MM.1S (cell line): ENCODE measurements at places on chromosomes 1 and 21.

DNA sequence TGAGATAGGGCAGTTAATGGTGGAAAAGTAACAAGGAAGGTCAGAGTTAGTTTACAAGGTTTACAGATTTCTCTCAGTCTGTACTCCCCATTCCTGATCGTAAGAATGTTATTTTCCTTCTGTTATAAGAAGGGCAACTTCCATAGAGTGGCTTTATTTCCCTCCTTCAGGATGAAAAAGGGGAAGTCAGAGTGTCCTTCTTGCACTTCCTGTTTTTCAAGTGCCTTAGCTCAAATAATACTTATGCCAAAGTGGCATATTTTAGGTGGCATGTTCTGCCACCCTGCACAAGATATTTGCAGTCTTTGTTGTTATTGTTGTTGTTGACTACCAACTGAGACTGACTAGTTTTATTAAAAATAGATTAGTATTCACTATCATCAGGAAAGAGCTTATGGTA lies 730.7 kb upstream of the ADGRL4 start:
- DNase-seq, result no peak

GRCh38 chr1:232553050-232553754 lies 76.7 kb downstream of the SIPA1L2 start:
- DNase-seq, result no peak

DNA sequence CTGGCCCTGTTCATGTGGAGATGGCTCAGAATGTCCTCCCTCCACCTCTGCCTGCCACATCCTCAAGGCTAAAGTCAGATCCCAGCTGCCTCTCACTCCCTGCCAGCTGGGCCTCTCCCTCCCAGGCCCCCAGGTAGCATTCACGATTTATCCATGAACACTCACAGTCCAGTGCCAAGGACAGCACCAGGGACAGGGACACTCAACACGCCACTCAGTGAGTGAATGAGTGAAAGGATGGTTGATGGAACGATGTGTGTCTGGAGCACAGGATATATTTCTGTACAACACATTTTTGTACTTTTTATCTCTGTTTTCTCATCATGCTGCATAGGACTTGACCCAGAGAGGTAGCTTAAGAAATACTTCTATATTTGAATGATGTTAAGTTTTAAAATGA lies 10.1 kb downstream of the CYP4A11 start:
- no peak for DNase-seq

- peak; percentile 64 for DNase-seq
Measured at GRCh38 chr1:38026592-38027200, 14.2 kb downstream of the UTP11 start.

DNA sequence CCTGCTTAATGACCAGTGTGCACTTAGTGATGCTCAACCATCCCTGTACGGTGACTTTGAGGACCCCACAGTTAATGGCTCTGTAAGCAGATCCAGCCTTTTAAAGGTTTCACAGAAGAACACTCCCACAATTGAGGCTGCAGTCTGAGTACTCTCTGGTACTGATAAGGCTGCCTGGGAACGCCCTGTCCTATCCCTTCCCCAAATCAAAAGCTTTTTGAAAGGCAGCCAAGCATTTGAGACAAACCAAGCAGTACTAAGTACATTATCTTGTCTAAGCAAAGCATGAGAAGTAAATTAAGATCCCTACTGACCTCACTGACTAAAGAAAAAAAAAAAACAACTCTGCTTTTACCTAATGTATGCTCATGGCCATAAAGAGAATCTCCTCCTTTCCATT lies 60.7 kb downstream of the SH3GLB1 start:
- DNase-seq, result no peak

DNA sequence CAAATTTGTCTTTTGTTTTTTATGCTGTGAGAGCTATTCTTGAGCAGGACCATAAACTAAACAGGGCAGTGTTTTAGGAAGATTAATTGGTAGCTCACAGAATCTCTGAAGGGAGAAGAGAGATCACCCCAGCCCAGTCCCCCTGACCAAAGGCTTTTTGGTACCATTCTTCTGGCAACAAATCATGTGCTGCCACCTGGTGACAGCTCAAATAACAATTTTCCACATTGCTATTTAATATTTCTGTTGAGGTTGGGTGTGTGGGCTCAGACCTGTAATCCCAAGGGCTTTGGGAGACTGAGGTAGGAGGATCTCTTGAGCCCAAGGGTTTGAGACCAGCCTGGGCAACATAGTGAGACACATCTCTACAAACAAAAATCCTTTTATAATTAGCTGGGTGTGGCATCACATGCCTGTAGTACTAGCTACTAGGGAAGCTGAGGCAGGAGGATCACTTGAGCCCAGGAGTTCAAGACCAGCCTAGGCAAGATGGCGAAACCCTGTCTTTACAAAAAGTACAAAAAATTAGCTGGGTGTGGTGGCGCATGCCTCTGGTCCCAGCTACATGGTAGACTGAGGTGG lies 2.2 kb upstream of the TESK2 start:
- peak; percentile 70 for DNase-seq

- peak; percentile 81 for DNase-seq
Measured at GRCh38 chr1:87953732-87954344, 625.2 kb downstream of the LMO4 start.

DNA sequence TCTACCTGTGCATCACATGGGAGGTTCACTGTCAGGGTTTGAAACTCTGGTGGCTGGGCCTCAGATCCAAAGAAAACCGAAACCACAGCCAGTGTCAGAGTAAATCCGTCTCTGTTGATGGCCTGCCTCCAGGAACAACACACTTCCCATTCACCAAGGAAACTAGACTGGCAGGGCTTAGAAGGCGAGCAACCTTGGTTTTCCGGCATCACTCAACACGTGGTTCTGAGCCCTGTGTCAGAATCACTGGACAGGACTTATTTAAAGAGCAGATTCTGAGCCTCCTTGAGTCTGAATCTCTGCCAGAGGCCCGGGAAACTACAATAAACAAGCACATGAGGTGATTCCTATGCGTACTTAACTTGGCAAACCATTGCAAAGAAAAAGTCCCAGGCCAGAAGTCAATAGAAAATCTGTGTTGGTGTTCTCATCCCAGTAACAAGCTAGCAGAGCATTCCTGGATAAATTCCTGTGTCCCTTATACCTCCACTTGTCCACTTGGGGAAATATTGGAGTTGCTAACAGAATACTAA lies 70.0 kb downstream of the KCTD3 start:
- DNase-seq, result no peak

DNA sequence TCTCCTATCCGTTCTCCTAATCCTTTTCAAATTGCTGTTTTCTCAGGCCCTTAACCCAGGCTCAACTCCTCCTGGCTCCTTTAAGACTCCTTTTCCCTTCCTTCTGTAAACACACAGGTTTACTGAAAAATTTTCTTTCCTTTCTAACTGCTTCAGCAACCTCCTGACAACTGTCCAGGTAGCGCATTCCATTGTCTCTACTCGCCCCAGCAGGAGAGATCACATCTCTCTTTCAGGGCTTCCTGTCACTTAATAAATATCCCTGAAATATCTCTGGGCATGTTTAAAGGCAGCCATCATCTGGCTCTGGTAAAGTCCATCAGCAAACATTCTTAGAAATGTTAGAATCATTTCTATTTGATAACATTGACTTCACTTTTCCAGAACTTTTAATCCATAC lies 211.2 kb upstream of the PTBP2 start:
- no peak for DNase-seq

DNA sequence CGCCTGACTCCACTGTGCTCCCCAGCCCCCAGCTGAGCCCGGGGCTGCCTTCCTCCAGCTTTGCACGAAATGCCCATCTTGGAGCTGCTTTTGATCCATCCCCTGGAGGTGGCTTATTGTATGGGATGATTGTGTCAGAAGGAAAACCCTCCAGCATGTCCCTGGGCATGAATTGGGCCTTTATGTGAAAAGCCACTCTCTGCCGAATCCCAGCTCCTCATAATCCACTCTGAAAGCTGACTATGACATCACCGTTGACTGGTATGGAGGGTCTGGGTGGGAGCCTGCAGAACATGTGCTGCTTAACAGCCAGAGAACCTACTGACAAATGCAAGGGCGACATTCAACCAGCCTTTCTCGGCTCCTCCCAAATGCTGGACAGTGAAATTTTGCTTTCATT lies 74.6 kb downstream of the NENF start:
- DNase-seq, result no peak

DNA sequence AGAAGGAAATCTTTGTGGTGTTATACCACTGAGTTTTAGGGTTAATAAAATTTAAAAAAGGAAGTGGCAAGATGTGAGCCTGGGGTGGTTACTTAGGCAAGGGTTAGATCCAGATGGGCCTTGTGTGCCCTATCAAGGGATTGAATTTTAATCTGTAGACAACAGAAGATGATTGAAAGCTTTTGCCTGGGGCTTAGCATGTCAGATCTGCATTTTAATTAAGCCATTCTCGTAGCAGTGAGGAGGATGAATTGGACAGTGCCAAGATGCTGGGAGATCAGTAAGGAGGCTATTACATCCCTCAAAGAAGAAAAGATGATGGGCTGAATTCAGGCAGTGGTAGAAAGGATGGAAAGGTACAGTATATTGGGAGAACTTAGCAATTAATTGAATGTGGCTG lies 42.3 kb downstream of the HMGB4 start:
- DNase-seq, result no peak
